ENCODE measurements at places on chromosomes 1 and 21.

DNA sequence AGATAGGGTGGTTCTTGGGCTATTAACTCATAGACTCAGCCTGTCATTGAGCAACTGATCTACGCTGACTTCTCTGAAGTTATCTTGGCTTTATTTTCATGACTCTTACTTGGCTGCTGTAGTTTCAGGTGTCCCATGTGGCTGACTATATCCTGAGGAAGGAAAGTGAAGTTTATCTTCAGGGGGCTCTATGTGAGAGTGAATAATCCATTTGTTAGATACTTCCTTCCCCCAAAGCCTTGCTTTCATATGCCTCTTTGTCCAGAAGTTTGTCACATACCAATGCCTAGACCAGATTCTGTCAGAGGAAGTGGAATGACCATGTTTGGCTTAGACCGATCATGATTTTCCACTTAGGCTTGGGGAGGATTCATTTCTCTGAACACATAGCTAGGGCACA lies 27.9 kb upstream of the C1orf87 start:
- DNase-seq = no peak

DNA sequence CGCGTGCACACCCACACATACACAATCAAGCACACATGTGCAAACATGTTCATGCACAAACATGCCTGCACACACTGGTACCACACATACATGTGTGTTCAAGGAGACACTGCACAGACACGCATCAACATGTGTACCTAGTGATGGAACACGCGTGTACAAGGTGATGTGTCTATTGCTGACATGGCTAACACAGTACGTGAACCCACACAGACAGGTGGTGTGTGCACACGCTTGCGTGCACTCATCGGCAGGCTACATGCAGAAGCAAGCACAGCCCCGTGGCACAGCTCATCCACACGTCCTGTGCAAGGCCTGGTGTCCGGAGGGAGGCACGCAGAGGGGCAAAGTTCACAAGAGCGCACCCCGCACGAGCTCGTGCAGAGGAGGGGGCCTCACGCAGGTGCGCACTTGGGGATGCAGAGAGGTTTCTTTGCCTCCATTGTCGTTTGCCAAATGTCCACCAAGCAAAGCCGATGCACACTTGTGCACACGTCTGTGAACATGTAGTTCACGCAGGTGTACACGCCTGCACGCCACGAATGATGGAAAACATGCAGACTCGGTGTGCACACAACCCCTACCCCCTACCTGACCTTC lies 969 bp downstream of the ACAP3 start:
- no peak for DNase-seq

DNA sequence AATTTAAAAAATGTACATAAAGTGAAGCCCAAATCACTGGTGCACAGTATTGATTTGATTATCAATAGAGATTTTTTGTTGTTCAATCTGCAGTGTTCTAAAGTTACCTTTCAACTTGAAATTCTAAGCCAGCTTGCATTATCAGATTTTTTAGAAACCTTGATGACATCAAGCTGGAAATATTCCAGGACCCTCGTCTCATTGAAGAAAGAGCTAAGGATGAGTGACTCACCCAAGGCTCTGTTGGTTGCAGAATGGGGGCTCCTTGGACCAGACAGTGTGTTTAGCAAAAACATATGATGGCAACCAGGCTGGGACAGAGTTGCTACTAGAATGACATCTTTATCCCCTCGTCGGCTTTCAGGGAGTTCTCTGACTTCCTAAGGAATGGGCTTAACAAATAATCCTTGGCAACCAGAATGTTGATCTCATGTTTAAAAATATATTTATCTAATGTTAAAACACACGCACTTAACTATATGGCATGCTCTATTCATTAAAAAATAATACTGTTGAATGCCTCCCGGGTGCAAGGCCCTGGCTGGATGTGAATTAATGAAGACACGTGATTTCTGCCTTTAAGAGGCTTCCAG lies 79.7 kb downstream of the RUNX3 start:
- DNase-seq = no peak

GRCh38 chr1:162055062-162055461 lies 14.4 kb upstream of the NOS1AP start:
- no peak for DNase-seq

- DNase-seq = no peak
Observed at GRCh38 chr1:67711855-67712212, 26.8 kb downstream of the GADD45A start.

DNA sequence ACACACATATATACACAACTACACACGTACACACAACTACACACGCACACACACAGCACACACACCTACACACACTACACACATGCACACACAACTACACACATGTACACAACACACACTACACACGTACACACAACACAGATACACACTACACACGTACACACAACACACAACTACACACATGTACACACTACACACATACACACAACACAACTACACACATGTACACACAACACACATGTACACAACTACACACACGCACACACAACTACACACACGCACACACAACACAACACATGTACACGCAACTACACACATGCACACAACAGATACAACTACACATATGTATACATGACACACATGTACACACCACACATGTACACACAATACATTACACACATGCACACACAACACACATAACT lies 318.1 kb downstream of the CAMTA1 start:
- DNase-seq = no peak

- peak; percentile 48 for DNase-seq
Observed at GRCh38 chr21:39014747-39015146, 168.5 kb downstream of the PSMG1 start.

Measured in hematopoietic multipotent progenitor cell treated with erythropoietin and hydrocortisone succinate and interleukin-3 and kit ligand, for 4 days (in vitro differentiated cells).